Endodermal cell (in vitro differentiated cells): ENCODE measurements at places on chromosomes 12 and 14. TPM values are rescaled to one million over a fixed set of nuclear protein-coding genes. Genes with fewer than 3 reads are reported as not detected.

Gene OTX2
- total RNA-seq, result 348 to 1,028 TPM (median 375 TPM) in 3 replicates

Gene POTEG
- total RNA-seq, result not detected in 3 replicates

Gene AMN
- total RNA-seq, result 3.2 and 3.3 TPM in 2 replicates

Gene NANOG
- 6.1 to 98.2 TPM (median 7.8 TPM) in 3 replicates for total RNA-seq

DNA sequence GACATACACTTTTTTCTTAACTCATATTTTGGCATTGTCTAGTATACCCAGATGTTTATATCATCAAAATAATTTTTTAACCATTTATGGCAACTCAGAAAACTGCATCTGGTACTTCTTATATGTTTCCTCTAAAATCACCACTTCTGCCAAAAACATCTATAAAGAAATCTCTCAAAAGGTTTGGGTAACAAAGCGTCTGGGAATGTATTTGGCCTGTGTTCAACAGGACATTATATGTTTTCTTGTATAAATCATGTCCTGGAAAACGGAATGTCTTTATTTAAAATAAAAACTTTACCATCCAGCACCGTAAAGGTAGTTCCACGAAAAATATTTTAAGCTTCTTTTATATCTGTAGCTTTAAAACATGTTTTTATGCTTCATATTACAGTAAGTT is 36.1 kb upstream of the FBLN5 start:
- DNase-seq, result no peak

DNA sequence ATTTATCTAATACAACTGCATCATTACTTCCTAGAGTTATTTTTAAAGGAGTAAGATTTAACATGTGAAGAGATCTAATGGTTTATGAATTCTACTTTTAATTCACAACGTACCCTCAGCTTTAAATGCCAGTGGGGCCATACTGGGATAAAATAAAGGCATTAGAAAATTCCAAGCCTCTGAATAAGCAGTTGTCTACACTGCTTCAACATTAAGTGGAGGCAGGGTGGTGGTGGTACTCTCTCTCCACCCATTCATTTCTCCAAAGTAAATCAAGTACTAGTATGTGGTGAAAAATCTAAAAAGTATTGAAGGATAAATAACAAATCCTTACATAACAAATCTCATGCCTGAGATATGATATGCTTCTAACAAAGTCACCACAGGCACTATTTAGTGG is 52.4 kb downstream of the FERMT2 start:
- no peak for DNase-seq

DNA sequence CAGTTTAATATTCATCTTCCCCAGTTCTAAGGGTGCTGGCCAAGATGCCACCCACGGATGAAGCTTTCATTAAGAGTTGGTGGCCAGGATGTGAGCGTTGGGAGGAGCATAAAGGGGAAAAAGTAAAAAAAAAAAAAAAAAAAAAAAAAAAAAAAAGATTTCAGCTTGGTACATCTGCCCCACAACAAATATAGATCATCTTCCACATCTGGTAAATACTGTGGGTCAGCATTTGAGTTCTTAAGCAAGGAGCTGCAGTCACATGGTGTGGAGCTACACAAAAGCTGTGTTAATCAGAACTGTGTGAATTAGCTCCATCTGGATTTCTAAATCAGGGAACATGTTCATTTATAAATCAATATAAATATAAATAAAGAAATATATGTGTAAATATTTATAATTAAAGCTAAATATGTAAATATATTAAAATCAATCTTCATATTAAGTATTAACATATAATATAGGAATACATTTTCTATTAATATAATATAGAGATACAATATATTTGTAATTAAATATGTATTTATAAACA is 262.3 kb downstream of the NUAK1 start:
- no peak for DNase-seq

GRCh38 chr12:49635036-49635435 is 11.7 kb downstream of the PRPF40B start:
- DNase-seq, result no peak

- DNase-seq, result no peak
Observed at GRCh38 chr12:125873016-125873415, 807.8 kb downstream of the AACS start.

- DNase-seq, result peak; percentile 93
Observed at GRCh38 chr14:92922883-92923743, at the start of gene CHGA. Gene CHGA (plus strand): TSS chr14:92923150. CDS start chr14:92923360, 210 bp downstream.

GRCh38 chr14:50001151-50001998 is 108.5 kb downstream of the ARF6 start:
- peak; percentile 82 for DNase-seq

GRCh38 chr12:12774791-12775190 is 10.7 kb upstream of the APOLD1 start:
- no peak for DNase-seq
